ENCODE measurements at places on chromosomes 4 and X. TPM values are rescaled to one million over a fixed set of nuclear protein-coding genes. Genes with fewer than 3 reads are reported as not detected.

GRCh38 chr4:40769266-40769665, 19.5 kb downstream of the NSUN7 start:
- DNase-seq, result no peak

DNA sequence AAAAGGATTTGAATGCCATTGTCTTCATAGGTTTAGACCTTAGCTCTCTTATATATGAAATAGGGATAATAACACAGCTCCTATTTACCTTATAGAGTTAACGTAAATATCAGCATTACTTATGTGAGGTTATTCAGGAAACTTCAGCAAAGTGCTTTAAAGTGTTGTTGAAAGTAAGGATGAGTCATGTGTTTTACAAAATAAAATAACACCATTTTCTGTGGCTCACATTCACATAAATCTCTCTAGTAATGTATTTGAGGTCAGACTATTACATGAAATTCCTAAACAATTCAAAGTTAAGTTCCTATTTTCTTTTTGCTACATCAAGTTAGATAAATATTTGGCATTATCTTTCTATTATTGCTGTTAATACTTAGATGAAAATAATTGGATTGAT, 2.9 kb downstream of the GNRHR start:
- no peak for DNase-seq

- no peak for DNase-seq
These were observed 61.7 kb upstream of the GUCY1A1 start for GRCh38 chr4:155604718-155605626.

DNA sequence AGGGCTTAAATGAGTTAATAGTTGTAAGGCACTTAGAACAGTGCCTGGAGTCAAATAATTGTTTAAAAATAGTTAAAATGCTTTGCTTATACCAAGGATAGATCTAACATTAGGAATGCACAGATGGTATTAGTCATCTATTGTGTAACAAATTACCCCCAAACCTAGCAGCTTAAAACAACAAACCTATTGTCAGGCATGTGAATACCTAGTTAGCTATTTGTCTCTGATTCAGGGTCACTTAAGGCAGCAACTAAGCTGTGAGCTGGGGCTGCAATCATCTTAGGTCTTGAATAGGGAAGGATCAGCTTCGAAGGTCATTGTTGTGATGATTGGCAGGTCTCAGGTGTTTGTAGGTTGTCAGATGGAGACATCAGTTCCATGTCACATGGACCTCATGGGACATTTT, 42.4 kb upstream of the AGA start:
- no peak for DNase-seq

DNA sequence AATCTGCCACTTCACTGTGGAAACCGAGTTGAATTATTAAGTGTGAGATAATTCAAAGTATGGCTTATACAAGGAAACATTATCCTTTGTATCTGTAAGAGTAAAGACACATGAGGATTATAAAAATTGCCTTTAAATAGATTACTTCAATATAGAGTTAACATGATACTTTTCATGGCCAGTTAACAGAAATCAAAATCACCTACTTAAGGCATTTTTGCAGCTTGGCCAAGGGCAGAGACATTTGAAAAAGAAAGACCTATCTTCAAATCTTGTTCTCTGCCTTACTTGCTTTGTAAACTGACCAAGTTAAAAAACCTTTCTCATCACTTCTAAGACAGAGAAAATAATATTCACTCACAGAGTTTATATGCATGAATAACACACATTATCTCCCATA, 44.9 kb upstream of the GUCY1B1 start:
- DNase-seq, result no peak

GRCh38 chr4:4521136-4521535, 20.7 kb downstream of the STX18 start:
- no peak for DNase-seq

GRCh38 chr4:4260185-4260751, 12.2 kb upstream of the TMEM128 start:
- DNase-seq, result no peak

DNA sequence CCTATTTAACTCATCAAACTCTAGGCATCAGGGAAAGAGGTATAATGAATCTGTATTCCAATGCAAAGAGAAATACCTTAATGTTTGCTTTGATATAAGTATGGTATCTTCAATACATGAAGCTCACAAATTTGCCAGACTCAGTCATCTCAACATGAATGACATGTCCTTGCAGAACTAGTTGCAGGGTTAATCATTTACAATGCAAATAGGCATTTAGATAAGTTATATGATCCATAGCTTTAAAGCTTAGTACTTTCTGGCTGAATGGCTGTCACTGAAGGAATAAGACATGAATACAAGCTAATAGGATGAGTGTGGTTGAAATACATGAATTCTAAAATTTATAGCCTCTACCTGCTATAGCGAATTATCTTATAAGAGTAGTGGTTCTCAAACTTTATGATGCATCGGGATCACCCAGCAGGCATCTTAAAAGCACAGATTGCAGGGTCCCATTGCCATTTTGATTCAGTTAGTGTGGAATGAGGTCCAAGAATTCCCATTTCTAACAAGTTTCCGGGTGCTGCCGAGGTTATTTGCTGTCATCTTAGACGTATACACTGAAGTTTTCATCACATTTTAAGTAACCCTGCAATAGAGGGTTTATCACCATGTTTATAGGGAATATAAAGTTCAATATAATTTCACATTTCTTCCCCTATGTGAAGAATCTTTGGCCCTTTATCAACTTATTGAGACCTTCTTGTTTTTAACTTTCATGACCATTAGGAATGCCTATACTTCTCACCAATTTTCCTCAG, 439.2 kb downstream of the ARHGAP24 start:
- DNase-seq, result no peak

DNA sequence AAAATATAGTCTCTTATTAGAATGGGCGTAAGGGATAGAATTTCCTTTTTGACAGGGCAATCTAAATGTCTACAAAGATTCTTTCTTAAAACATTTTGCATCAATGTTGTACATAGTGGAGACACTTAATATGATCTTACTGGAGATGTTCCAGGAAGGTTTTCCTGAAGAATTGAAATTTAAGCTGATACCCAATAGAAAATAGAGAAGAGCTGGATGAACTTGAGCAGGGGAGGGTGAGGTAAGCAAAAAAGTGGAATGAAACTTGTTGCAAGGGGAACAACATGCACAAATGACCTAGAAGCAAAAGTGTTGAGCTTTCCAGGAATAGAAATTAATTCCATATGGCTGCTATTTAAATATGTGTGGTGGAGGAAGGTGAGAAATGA, 19.7 kb downstream of the SLAIN2 start:
- no peak for DNase-seq

GRCh38 chr4:40238008-40238699, 41.3 kb downstream of the RHOH start:
- DNase-seq, result no peak

- DNase-seq, result no peak
These were observed 113.1 kb downstream of the CCSER1 start for GRCh38 chr4:90240333-90240732.

DNA sequence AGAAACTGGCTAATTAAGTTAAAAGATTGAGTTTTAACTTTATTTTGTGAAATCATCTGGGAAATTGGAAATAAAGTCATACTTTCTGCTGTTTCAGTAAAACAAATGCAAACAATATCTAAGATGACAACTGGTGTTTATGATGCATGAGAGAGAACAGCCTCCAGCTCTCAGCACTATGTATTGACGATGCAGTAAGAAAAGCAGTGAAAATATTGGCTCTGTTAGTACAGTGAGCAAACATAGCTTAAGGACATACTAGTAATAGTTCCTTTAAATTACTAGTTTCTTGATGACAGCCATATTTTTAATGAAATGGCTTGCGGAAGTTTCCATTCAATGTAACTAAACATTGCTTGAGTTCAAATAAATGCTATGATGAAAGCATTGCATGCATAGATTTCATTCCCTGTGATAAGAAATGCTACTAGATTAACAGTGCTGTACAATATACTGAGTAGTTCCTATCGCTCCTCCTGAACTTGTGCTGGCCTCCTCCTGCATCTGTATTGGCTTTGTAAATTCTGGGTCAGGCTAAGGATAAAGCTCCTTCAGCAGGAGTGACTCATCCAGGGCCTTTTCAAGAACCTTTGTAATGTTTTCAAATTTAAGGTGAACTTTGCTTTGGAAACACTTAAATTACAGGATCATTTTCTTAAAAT, 11.6 kb downstream of the ARHGAP24 start:
- no peak for DNase-seq

- no peak for DNase-seq
These were observed 98.1 kb upstream of the MSX1 start for GRCh38 chr4:4761128-4761982.

- no peak for DNase-seq
These were observed 94.6 kb downstream of the SORBS2 start for GRCh38 chr4:185717377-185717741.

ZDHHC15 gene
- 3.5 TPM for total RNA-seq

TMSB15A gene
- 84.1 TPM for total RNA-seq

WAS gene
- total RNA-seq, result 0.63 TPM

KLHL13 gene
- total RNA-seq, result 10.0 TPM

CSAG2 gene
- not detected for total RNA-seq
